Sigmoid colon (tissue), 7 donors: ENCODE measurements at places on chromosomes 2 and 18. TPM values are rescaled to one million over a fixed set of nuclear protein-coding genes. Genes with fewer than 3 reads are reported as not detected.

GRCh38 chr2:86185517-86186212, 9.6 kb downstream of the IMMT start:
- DNase-seq: no peak

GRCh38 chr2:208406474-208407451, at the start of gene PTH2R:
Gene PTH2R, plus strand, starts transcription at chr2:208406792. Its CDS starts 252 bp downstream, at chr2:208407044.
- no peak for DNase-seq

DNA sequence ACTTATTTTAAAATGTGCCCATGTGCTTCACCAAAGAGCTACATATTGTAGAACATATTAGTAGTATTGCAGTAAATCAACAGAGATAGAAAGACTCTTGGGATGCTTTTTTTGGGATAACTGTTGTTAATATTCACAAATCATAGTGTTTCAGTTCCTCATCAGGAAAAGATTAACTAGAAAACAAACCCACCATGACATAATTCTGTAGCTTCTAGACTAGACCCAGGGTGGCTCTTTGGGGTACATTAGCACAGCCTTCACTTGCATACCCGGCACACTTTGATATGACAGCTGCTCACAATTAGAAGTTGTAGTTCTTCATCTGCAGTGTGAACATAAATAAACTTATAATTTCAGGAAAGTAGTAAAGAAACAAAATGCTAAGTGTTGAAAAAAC, 154.2 kb downstream of the ATP9B start:
- DNase-seq: no peak

GRCh38 chr2:215530191-215530968, 94.5 kb upstream of the FN1 start:
- no peak for DNase-seq

DNA sequence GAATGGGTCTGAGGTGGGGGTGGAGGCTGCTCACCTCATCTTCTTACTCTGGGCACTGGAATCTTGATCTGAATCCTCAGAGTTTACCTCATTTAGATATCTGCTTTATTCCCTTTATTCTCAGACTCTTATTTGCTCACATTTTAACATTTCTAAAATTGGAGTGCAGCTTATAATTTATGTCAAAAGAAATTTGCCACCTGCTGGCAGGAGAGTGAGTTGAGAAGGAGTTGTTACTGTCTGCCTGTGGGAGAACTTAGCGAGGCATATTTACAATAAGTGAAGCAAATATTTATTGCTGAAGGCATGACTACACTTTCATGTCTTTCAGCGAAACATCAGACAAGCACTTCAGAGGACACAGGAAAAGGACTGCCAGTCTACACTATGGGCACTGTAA, 16.4 kb upstream of the KIAA2012 start:
- DNase-seq: no peak

Gene SKA1
- total RNA-seq: not detected

Gene HOXD8
- 13.9 TPM for total RNA-seq

- no peak for DNase-seq
Measured at GRCh38 chr18:61394983-61395382, 61.8 kb downstream of the CDH20 start.

DNA sequence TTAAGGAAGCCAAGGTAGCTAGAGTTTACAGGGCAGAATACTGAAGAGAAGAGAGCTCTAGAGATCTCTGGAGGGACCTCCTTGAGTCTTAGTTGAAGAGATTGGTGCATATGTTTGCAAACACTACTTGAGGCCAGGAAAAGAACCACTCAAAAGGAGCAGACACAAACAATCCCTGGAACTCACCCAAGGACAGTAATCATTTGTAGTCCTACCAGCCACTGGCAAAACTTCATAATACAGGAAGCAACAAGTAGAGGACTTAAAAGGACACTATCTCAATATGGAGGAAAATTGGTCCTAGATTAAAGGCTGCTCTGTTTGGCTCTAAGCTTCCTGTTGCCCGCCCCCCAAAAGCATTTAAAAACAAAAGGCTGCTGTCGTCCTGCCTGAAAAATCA, 46.9 kb upstream of the UBXN4 start:
- no peak for DNase-seq

GRCh38 chr2:90207454-90208058, 1516.1 kb downstream of the RPIA start:
- DNase-seq: no peak

Gene SRD5A2
- total RNA-seq: not detected

Gene SLC38A11
- 2.5 TPM for total RNA-seq

DNA sequence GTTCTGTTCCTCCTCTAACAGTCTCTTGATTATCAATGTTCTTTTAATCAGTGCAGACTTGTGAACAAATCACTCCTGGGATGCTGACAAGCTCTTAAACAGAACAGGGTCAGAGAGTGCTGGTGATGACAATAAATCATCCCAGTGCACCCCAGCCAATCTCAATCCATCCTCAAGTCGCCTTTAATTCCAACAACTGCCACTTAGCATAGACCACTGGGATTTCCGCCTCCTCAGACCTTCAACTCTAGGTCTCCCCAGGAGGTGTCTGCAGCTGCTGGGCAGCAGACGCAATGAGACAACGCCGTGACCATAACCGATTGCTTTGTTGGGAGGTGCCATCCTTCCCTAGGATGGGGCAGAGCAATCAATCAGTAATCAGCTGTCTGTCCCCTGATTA, 184.2 kb upstream of the ACAA2 start:
- DNase-seq: no peak

DNA sequence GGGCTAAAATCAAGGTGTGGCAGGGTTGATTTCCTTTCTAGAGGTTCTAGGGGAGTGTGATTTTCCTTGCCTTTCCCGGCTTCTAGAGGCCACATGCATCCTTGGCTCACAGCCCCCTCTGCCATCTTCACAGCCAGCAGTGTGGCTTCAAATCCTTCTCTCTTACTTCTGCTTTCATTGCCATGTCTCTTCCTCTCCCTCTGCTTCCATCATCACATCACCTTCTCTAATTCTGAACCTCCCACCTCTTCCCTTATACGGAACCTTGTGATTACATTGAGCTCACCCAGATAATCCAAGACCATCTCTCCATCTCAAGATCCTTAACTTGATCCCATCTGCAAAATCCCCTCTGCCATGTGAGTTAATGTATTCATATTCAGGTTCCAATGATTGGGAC, 56.2 kb upstream of the RMDN2 start:
- no peak for DNase-seq

DNA sequence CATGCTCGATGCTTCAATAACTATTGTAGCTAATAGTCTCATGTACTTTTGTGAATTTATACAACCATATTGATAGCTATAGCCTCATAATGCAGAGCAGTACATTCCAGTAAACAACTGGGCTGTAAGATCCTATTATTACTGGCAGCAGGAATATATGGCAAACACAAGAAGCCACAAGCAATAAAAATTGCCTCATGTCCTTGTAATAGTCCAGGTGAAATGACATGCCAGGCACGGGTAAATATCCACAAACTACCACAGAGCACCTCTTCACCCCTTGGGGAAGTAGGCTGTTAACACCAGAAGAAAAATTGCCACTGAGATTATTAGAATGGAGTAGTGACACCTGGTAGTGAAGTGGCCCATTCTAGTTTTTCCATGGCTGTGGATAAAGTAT, 158.3 kb downstream of the MTX2 start:
- DNase-seq: no peak

Gene CCDC85A
- 1.9 TPM for total RNA-seq

Gene SERPINB3
- not detected for total RNA-seq

DNA sequence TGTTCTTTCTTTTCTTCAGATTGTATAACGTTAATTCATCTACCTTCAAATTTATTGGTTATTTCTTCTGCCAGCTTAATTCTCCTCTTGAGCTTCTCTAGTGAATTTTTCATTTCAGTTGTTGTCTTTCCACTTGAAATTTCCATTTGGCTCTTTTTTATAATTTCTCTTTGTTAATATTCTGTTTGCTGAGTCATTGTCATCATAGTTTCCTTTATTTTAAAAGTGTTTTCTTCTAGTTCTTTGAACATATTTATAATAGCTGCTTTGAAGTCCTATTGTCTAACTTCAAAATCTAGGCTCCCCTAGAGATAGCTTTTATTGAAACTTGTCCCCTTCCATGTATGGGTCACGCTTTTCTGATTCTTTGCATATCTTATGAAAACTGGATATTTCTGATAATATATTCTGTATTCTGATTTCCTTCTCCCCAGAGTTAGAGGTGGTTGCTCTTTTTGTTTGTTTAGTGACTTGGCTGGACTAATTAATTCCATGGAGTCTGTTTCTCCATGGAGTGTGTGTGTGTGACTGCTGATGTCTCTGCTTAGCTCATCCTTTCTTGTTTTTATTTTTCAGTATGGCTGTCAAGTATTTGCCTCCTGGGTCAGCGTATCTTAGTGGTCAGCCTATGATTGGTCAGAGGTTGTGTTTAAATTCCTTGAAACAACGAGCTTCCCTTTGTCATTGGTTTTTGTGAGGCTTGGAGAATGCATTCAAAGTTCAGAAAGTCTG, 47.6 kb downstream of the DIS3L2 start:
- no peak for DNase-seq

Gene ABI2
- 61.9 TPM for total RNA-seq

DNA sequence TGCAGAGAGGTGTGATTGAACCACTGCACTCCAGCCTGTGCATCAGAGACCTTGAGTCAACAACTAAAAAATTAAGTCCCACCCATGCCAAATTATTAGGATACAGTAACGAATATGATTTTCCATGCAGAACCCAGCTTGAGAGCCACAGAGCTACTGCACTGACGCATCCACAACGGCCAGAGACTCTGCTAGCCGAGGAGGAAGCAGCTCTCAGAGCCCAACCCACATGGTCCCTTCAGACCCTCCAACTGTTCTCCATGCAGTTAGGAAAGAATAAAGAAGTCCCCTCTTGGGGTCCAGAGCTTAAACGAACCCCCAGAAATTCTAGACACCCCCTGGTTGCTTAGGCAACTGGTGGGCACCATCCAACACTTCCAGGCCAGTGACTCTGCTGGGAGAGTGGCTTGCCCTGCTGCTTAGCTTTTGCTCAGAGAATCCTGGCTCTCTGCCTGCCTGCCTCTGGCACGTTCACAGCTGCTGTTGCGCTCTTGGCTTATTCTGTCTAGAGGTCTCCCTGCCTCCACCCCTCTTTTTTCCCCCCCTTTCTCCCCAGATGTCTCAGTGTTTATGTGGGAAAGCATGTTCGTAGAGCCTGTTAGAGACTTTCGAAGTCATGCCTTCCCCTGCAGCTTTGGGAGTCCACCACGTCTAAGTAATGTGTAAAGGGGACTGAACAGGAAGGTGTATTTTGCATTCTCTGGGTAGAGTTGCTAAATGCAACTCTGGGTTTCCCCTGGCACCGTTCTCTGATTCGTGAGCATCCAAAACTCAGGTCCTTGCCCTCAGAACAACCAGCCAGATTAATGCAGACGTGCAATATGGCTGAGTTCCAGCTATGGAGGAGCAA, 26.0 kb upstream of the SP3 start:
- DNase-seq: peak; percentile 93

- DNase-seq: no peak
Measured at GRCh38 chr2:21928292-21928691, 804.5 kb downstream of the TDRD15 start.

GRCh38 chr2:207951734-207952470, 73.4 kb downstream of the PLEKHM3 start:
- DNase-seq: no peak

Gene ODC1
- total RNA-seq: 48.7 TPM

GRCh38 chr2:54083445-54083844, 32.0 kb upstream of the ACYP2 start:
- no peak for DNase-seq

Gene DAW1
- not detected for total RNA-seq

- DNase-seq: no peak
Measured at GRCh38 chr2:161982548-161983330, 91.3 kb downstream of the DPP4 start.

- no peak for DNase-seq
Measured at GRCh38 chr2:33835911-33836310, 236.8 kb upstream of the FAM98A start.

- no peak for DNase-seq
Measured at GRCh38 chr18:1062588-1062987, 157.9 kb downstream of the ADCYAP1 start.

DNA sequence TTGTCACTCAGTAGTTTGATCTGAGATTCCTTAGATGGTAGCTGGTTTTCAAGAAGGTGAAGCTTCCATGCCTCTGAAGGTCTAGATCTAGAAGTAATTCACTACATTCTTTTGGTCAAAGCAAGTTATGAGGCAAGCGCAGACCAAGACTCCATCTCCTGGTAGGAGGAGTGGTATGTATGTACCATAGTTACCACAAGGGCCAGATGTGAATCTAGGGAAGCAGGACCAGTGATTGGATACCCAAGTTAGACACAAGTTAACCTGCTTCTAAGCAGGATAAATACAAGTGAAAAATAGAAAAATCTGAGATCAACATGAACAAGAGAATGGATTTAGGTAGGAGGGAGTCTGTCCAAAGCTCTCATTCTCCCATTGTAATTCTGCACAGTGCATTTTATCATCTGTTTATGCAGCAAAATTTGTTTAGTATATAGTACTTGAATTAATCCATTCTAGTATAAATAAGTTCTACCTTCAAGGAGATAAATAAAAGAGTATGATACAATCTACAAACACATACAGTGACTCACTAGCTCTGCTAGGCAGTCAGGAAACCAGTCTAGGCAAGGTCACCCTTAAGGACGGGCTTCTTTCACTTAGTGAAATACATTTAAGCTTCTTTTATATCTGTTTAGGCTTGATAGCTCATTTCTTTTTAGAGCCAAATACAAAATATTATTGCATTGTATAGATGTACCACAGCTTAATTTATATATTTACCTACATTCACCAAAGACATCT, 14.2 kb upstream of the DOCK10 start:
- DNase-seq: no peak

Gene CLEC4F
- not detected for total RNA-seq

- DNase-seq: no peak
Measured at GRCh38 chr2:72781480-72781879, 44.4 kb downstream of the EXOC6B start.

DNA sequence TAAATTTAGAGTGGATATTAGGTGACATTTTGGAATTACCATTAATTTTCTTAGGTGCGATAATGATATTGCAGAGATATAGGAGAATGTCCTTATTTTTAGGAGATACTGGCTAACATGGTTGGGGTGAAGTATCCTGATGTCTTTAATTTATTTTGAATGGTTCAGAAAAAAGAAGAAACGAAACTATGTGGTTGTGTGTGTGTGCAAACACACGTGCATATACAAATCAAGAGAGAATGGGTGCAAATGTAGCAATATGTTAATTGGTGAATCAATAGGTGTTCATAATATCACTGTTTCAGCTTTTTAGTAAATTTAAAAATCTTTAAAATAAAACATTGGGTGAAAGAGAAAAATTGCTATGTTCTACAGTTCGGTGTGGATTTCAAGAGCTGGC, 140.9 kb downstream of the DIS3L2 start:
- no peak for DNase-seq

Gene STPG4
- total RNA-seq: 1.1 TPM

GRCh38 chr18:11674119-11674518, 14.9 kb upstream of the GNAL start:
- no peak for DNase-seq

DNA sequence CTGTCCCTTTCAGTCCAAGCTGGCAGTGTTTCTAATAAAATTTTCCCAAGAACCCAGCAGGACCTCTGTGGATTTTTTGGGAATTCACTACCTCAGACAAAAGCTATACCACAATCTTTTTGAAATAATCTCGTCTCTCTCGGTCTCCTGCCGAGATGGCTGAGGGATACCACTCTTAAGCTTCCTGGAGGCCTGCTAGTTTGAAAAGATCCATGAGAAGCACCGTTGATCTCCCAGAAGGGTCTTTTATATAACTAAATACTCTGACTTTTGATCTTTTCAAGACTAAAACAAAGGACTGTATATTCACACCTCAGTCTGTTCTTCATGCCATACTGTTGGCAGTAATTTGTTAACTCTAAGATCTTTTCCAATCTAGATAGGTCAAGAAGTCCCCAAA, 141.7 kb downstream of the UPP2 start:
- DNase-seq: no peak
